SHP77 (cell line): ENCODE measurements at places on chromosomes 3 and 15.

GRCh38 chr15:98941595-98942255 lies 65.9 kb downstream of the PGPEP1L start:
- DNase-seq: no peak

DNA sequence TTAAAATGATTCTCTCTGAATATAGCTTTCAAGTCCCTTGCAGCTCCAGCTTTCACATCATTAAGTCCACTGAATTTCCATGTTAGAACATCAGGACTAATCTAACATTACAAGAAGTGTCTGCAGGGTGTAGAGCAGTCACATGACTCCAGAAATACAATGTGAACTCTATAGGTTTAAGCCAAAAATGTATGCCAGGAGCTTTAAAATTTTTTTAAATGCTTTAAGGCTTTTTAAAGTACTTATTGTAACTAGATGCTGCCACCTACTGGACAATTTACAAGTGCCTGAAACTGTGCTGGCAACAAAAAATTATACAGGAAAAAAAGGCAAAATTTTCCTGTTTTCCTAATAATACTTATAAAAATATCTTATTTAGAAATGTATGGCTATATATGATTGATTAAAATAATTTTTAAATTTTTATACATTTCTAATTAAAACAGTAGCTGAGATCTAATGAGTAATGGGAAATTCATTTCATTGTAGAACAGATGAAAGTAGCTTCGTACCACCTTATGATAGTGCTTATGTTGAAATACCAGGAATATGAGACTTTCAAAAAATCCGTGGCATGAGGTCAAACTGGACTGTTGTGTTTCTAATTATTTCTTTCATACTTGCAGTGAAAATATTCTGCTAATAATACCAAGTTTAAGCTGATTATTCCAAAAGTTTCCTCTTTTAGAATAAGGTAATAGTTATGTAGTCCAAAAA lies 25.7 kb downstream of the FSIP1 start:
- peak; percentile 7 for DNase-seq

- DNase-seq: no peak
Observed at GRCh38 chr15:73732930-73733329, 20.2 kb downstream of the INSYN1 start.

DNA sequence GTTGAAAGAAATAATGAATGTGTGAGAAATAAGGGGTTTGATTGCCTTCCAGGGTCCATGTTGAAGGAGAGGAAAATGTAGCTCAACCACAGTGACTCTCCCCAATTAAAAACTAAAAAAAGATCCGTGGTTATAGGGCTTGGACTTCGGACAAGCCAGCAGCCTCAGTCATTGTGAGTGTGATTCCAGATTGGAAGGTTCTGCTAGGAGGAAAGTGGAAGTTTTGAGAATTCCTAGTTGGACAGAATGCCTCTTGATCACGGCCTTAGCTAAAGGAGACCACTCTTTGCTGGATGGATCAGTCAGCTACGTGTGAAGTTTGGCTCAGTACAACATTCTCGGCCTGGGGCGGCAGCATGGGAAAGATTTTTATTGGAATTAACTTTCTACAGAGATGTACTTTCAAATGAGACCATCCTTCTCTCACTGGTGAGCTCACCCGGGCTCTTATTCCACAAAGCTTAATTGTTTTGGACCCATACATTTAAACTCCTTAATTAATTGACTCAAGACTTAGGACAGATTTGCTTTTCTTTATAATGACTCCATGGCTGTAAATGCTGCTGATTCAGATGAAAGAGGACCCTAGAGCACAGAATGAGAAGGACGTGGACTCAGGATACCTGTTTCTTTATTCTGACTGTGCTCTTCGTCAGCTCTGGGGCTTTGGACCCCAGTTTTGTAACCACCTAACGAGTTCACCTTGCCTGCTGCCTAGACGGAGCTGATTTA lies 27.5 kb downstream of the FLNB start:
- DNase-seq: no peak

- no peak for DNase-seq
Observed at GRCh38 chr15:101045236-101045646, 126.1 kb downstream of the LRRK1 start.

DNA sequence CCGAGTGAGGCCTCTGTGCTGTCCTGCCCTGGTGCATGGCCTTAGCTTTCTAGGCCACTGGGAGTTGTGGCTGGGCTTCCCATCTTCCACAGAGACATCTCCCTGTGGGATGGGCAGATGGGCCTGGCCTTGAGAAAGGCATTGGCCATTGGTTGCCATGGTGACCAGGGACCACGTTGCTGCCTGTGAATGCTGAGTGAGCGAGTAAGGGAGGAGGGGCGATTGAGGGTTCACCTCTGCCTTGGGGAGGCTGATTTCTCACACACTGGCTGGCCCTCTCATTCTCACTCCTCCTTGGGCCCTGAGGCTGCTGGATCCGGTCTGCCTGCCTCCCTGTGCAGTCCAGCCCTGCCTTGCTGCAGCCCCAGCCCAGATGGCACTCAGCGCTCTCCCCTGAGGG lies 26.4 kb upstream of the DOCK3 start:
- DNase-seq: no peak

- DNase-seq: no peak
Observed at GRCh38 chr3:186235554-186235953, 126.5 kb downstream of the DGKG start.

DNA sequence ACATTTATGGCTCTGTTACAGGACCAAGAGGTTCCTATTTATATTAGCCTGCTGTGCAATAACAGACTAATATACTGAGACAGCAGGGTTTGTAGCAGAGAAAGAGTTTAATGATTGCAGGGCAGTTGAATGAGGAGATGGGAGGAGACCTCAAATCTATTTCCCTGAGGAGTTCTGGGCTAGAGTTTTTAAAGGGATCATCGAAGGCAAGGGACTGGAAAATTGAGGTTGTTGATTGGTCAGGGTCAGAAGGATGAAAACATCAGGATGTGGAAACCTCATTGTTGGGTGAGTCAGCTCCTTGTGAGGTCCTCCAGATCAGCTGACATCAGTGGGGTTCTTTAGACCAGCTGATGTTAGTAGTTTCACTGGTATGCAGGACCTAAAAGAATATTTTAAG lies 60.6 kb upstream of the GOLGA8B start:
- no peak for DNase-seq

DNA sequence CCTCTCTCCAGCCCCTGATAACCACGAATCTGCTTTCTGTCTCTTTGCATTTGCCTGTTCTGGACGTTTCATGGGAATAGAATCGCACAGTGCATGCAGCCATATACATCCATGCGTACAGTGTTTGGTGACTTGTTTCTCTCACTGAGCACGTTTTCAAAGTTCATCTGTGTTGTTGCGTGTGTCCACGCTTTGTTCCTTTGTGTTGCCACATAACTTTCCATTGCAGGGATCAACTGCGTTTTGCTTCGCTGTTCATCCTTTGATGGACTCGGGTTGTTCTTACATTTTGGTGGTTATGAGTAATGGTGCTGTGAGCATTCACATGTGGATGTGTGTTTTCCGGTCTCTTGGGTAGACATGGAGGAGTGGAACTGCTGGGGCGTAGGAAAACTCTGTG lies 56.4 kb upstream of the TAMM41 start:
- DNase-seq: no peak

DNA sequence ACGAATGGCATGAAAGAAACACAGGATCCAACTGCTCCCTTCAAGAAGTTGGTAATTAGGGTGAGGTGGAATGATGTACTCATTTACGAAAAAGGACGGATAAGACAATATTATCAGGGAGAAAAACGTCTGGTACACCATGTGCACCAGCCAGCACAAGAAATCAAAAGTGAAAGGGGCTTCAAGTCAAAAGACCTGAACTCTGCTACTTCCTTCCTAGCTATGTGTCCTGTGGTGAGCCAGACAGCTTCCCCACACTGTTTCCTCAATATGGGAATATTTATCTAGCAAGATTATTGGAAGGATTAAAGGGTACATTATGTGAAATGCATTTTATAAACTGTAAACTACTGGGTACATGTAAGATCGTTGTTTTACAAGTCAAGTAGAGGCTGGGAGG lies 33.9 kb downstream of the RAB27A start:
- no peak for DNase-seq

GRCh38 chr3:131028844-131029243 lies 2.2 kb downstream of the NEK11 start:
- DNase-seq: no peak

GRCh38 chr15:25717457-25718168 lies 145.5 kb downstream of the ATP10A start:
- DNase-seq: no peak

DNA sequence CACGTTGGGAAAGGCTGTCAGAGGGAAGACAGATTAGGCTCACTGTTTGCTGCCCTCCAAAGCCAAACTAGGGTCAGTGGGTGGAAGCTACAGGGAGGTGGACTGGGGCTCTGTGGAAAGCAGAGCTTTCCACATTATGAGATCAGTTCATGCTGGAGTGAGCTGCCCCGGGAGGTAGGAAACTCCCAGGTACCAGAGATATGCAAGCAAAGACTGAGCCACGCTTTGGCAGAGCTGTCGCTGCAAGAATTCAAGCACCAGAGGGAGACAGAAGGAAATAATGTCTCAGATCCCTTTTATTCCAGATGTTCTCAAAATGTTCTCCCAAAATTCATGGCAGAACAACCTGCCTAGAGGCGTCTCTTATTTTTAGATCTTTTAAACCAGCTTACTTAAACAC lies 286.6 kb downstream of the WDR72 start:
- no peak for DNase-seq

DNA sequence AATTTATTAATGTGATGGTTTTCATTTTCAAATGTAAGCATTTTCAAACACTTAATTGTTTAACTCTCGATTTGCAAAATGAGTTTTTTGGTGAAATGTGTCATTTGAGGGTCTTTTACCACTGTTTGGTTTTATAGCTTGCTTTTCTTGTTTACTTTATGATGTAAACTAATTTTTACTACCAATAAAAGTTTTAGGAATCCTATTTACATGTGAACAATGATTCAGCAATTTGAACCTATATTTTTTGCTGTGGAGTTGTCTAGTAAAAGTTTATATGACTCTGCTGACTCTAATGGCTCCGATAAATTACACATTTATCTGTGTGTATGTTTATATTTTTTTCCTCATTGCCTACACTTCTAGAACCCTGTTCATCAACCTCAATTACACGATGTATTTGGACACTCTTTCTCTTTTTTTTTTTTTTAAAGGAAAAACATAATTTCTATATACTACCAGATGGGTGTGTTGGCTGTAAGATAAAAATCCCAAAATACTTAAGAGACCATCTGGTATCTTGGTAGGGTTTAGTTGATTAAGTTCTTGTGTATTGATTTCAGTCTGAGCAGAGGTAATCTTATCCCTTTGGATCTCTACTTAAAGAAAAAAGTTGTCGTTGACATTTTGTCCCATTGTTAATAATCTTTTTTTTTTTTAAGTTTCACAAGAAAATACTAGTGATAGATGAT lies 89.5 kb downstream of the PTPRG start:
- DNase-seq: no peak

DNA sequence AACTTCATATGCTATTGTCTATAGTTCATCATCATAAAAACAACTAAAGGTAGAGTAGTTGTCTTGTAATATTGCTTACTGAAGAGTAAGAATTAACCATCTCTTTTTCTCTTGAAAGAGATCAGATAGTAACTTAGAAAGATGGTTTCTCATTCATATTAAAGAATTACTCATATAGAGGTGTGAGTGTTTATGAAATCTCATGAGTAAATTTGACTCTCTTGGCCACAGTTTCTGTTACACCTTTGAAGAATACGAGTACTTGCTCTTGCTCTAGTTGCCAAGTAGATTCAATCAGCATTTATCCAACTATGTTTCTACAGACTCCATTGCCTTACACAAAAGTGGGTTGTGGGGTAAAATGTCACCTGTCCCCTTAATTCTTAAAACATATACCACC lies 247.4 kb upstream of the MANF start:
- no peak for DNase-seq

DNA sequence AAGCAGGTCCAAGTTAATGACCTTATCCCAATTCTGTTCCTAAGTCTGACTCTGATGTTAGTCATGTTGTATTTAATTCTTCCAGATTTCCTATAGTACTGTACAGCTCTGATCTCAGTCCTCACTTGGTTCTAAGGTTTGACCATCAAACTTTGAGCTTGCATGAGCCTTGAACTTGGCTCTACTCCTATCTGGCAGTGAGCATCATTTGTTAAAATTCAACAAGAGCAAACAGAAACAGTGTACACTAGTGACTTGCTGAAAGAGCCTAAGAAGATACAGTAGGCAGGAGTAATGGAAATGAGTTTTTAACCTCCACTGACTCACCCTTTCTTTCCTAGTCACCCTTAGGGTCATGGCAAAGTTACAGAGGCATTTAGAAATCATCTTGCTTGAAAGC lies 451.1 kb upstream of the TPRG1 start:
- DNase-seq: no peak

DNA sequence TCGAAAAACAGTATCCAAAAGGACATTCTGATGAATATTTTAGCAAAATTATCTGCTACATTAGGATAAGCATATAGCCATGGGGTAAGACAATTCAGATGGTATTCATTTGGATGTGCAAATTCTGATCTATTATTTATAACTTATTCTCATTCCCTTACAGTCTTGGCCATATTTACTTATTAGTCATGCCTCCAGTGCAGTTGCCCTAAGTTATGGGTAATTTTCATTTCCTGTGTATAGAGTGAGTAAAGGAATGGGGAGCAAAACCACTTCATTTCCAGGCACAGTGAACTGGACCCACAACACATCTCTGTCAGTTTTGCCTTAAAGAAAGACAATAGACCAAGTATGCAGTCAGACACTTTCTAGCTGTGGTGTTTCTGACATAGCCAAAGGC lies 134.3 kb downstream of the POLQ start:
- DNase-seq: no peak

GRCh38 chr3:57652203-57652602 lies 40.7 kb downstream of the DENND6A start:
- no peak for DNase-seq

DNA sequence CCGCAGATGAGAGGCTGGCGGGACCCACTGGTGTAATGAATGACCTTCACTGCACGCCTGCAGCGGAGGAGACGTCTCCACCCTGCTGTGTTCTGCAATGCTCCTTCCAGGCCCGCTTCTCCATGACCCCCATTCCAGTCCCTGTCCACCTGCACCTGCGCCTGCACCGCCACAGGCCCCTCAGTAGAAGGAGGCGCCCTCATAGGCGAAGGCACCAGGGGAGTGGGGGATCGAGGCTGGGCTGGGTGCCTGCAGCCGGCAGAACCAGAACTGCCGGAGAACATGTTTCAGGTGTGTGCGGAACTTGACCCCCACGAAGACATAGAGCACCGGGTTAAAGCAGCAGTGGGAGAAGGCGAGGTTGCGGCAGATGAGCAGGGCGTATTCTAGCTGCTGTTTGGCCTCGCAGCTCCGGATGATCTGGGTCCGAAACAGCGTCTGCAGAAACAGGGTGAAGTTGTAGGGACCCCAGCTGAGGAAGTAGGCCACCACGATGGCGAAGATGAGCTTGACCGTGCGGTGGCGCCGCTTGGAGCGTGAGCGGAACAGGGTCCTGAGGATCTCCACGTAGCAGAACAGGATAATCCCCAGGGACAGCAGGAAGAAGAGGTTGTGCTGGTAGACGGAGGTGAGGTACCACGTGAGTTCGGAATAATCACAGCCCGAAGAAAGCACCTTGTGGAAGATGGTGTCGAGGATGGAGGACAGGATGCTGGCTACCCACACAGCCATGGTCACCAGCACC lies 6.3 kb downstream of the XCR1 start:
- DNase-seq: no peak
